ENCODE measurements at places on chromosomes 13 and 19.

DNA sequence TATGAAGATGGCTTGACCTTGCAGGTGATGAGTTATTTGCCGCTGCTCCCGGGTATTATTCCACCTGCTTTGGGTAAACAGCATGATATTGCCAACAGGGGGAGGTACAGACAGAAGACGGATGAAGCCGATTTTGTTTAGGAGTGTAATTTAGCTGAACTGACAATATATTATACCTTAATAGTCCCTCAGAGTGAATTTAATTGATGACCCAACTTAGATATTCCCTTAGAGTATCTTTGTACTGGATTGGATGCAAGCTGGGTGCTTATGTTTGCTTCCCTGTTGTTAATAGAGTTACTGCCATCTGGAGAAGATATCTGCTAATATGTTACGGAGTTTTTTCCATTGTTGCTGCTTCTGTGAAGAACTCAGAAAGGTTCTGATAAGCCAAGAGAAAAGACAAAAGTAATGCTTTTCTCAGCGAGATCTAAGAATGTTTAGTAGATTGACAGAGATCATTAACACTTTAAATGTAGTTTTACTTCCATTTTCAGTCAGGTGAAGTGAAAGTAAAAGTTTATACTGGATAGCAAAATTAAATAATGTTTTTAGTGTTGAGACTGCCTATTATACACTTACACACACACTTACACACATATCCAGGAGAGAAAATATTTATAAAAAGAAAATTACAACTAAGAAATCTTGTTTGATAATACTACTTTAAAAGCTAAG lies 2220.8 kb upstream of the PCDH20 start:
- DNase-seq: no peak

DNA sequence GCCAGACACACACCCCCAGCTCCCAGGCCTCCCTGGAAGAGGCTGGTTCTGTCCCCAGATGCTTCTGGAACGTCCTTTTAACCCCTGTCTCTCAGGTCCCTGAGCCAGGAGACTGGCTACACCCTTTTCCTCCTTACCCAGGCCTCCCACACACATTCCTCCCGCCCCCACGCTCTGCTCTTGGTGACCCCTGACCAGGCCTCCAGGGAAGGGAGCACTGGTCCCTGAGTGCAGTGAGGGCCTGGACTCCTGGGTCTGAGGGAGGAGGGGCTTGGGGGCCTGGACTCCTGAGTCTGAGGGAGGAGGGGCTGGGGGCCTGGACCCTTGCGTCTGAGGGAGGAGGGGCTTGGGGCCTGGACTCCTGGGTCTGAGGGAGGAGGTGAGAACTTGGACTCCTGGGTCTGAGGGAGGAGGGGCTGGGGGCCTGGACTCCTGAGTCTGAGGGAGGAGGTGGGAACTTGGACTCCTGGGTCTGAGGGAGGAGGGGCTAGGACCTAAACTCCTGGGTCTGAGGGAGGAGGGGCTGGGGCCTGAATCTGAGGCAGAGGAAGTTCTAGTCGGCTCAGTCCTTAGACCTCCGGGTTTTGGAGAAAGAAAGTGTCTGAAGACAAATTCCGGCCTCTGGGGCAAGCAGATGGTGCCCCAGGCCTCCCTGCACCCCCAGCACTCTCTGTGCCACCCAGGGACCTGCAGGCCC lies 527 bp downstream of the KLK6 start:
- DNase-seq: no peak

DNA sequence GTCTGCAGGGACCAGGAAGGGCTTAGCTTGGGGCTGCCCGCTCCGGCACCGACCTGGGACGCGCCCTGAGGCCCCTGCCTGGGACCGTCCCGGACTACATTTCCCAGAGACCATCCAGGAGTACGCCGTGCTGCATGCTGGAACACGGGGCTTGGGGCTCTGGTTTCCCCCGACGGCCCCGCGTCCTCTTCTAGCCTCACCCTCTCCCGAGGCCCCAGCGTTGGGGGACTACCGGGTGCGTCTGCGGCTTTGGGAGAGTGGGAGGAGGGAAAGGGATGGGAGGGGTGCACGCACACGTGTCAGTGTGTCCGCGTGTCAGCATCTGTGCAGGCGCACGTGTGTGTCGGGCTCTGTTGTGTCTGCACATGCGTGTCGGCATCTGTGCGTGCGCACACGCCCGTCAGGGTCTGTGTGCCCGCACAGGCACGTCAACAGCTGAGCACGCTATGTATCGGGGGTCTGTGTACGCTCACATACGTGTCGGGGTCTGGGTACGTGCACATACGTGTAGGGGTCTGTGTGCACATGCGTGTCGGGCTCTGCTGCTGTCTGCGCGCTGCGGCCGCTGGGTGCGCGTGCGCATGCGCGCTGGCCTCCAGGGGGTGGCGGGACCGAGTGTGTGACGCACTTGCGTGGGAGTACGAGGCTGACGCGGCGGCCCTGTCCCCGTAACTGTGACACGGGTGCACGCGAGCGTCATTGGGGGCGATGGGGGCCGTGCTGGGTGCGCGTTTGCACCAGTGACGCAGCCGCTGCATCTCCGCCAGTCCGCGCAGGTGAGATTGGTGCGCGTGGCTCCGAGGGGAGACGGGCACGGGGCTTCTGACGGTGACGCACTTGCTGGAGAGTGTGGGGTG lies at the start of gene ZNF331:
Gene ZNF331, plus strand, starts transcription at position 625 of the 857 bp plus-strand sequence. CDS start 31,232 bp downstream, outside the sequence.
- DNase-seq: no peak

- DNase-seq: peak; percentile 24
Measured at GRCh38 chr19:52942386-52943133, 19.3 kb upstream of the ZNF888 start.

- DNase-seq: no peak
Measured at GRCh38 chr13:34634448-34634847, 307.6 kb upstream of the NBEA start.

DNA sequence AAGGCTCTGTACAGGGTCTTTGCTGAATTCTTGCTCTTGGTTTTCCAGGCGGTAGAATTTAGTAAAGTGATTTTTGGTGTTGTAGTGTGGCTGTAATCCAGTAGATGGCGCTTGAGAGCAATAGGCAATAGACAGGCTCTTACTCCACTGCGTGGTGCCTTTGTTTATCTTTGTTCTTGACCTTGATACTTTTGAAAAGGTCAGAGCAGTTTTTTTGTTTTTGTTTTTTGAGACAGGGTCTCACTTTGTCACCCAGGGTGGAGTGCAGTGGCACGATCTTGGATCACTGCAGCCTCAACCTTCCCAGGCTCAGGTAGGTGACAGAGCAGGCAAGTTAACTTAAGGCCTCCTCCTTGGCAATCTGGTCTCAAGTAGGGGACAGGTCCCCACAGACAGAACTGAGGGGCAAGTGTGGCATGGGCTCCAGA lies 12.2 kb upstream of the LILRA5 start:
- no peak for DNase-seq

GRCh38 chr13:32081591-32081990 lies 50.0 kb downstream of the FRY start:
- DNase-seq: no peak

GRCh38 chr13:113514847-113515246 lies 24.3 kb upstream of the DCUN1D2 start:
- no peak for DNase-seq

DNA sequence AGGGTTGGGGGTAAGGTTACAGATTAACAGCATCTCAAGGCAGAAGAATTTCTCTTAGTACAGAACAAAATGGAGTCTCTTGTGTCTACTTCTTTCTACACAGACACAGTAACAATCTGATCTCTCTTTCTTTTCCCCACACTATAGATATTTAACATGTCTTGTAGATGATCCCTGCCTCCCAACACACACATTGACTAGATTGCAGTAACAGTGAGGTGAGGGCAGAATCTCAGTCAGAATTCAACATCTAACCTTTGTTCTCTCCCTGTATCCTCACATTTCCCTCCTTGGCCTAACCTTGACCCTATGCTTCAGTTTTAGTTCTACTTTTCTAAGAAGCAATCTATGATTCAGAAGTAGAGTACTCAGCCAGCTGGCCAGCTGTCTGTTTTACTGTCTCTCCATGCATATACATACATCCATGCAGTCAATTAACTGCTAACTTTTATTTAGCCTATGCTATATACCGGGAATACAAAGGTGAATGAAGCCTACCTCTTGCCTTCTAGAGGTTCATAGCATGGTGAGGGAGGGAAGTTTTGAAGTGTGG lies 18.1 kb downstream of the DNAJC15 start:
- no peak for DNase-seq

DNA sequence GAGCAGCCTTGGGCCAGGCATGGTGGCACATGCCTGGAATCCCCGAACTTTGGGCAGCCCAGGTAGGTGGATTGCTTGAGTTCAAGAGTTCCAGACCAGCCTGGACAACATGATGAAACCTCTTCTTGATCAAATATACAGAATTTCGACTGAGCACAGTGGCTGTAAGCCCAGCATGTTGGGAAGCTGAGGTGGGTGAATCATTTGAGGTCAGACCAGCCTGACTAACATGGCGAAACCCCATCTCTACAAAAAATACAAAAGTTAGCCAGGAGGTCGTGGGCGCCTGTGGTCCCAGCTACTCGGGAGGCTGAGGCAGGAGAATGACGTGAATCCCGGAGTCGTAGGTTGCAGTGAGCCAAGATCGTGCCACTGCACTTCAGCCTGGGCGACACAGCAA lies 8.0 kb upstream of the NLRP7 start:
- no peak for DNase-seq

- no peak for DNase-seq
Measured at GRCh38 chr13:40026174-40026585, 370.7 kb downstream of the COG6 start.

DNA sequence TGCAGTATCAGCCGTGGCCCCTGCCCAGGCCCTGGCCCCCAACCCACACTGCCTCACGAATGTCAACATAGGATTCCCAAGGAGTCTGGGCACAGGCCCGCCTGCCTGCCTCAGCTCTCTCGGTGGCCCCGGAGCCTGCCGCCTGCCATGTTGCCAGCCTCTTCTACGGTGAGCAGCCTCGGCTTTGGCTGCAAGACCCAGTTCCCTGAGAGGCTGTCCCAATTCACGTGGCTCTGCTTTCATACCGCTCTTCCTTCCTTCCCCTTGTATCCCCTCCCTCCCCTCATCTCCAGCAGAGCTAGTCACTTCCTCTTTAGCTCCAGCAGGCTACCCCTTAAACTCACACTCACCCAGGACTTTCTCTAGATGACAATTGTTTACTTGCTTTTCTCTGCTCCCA lies 42.7 kb downstream of the SERP2 start:
- no peak for DNase-seq

- no peak for DNase-seq
Measured at GRCh38 chr13:64553411-64554129, 2676.6 kb downstream of the PCDH9 start.

GRCh38 chr13:28621449-28621848 lies 37.5 kb upstream of the POMP start:
- no peak for DNase-seq
